ENCODE measurements at places on chromosomes 13 and 19. TPM values are rescaled to one million over a fixed set of nuclear protein-coding genes. Genes with fewer than 3 reads are reported as not detected.
A peak's percentile ranks its signal among the peaks of the same experiment; 100 is the strongest.

DNA sequence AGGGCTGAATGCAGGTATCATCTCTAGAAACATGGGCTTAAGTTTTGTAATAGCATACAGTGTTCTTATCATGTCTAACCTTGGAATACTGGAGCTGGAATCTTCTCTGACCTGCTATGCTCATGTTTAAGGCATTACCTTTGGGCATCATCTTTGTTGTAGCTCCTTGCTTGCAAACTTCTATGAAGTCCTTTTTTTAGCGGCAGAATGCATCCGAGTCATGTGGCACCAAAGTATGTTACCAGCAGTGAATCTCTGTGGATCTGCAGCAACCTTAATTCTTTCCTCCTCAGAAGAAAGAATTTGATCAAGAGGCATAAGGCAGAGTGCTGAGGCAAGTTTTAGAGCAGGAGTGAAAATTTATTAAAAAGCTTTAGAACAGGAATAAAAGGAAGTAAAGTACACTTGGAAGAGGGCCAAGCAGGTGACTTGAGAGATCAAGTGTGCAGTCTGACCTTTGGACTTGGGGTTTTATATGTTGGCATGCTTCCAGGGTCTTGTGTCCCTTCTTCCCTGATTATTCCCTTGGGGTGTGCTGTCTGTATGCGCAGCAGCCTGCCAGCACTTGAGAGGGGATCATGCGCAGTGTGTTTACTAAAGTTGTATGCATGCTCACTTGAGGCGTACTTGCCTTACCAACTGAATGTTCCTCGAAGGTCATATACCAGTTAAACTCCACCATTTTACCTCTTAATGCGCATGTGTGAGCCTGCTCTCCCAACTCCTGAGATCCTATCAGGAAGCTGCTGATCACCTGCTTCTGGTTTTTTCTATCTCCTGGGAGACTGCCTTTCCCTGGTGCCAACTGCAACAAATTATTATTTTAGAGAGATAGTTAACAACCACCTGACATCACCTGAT lies 115.5 kb downstream of the LACC1 start:
- no peak for DNase-seq

DNA sequence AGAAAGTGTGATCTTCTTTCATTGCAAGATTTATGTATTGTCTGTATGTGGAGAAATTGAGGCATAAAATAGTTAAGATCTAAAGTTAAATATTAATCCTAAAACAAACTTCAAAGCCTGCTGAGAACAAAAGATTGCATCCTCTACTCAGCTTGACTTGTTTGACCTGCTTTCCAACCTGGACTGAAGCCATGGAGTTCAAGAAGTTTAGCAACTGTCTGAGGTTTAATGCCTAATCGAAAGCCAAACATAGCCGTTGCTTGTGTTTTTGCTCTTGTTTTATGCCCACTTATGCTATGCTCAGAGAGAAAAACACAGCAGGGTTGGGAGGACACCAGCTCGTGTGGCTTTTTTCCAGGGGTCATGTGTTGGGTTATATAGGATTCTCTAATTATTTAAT lies 135.6 kb downstream of the NUFIP1 start:
- DNase-seq = no peak

The TLE2 gene
- 14.9 TPM for total RNA-seq

- DNase-seq = no peak
Measured at GRCh38 chr19:22935151-22935550, 67.8 kb downstream of the ZNF728 start.

The NCCRP1 gene
- total RNA-seq = not detected

- DNase-seq = no peak
Measured at GRCh38 chr13:53001444-53002225, 27.0 kb upstream of the OLFM4 start.

DNA sequence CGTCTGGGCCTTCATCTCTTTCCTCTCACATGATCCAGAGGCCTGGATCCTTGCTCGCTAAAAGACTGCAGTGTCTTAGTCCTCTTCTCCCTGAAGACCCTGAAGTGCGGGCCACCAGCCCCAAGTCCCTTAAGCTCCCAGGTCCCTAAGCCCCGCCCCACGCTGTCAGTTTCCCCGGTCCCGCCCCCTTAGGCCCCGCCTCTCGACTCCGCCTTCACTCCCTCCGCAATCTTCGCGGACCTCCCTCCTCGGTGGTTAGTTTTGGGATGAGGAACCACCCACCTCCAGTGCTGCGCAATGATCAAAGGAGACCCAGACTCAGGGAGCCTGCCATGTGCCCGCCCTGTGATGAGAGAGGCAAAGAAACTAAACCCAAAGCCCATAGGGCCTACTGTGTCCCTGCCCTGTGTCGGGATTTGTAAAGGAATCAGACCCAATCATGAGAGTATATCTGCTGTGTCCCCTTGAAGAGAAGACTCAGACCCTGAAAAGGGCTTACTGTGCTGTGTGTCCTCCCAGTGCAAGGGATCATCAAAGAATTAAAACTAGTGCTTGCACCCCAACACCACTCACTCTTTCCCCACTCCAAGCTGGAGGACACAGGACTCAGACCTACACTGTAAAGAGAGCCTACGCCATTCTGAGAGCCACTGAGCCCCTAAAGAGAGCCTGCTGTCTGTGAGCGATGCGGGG lies 3.0 kb upstream of the COX6B1 start:
- DNase-seq = no peak

GRCh38 chr13:104872153-104872552 lies 1663.3 kb downstream of the EFNB2 start:
- DNase-seq = no peak

The CYP4F22 gene
- not detected for total RNA-seq

DNA sequence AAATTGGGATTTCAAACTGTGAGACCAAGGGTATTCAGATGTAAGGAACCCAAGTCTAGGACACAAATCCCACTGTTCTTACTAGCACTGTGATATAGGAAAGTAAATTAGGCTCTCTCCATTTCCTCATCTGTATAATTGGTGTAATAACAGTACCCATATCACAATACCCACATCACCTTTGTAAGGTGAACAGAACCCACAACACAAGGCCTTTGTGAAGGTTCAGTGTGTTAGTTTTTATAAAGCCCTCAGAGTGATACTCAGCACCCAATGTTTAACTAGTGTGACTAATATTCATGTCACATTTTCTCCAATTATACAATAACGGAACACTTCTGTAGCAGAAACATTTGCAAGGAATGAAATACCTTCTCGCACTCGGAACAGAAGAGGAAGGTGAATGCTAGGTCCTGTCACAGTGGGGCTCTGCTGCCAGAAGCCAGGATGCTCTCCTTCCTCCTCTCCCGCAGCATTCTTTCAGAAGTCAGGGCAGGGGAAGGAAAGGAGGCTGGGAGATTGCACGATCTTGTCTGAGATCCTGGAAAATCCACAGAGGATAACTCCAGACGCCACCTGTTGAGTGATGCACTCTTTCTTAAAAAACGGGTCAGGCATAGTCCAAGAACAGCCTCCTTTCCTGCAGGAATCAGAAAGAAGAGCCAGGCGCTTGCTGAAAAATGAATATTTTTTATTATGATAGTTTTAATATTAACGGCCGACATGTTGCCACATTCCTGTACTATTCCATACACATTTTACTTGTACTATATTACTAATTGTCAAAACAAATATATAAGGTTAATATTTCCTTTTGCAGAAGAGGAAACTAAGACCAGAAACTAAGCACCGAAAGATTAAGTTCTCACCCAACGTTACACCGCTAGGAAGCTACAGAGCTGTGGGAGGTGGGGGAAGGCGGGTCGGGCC lies 762 bp downstream of the ZNF45 start:
- DNase-seq = no peak

The CLEC17A gene
- total RNA-seq = not detected

- no peak for DNase-seq
Measured at GRCh38 chr19:47762615-47763308, 15.7 kb upstream of the SELENOW start.

The SLC27A5 gene
- total RNA-seq = 8.8 TPM

DNA sequence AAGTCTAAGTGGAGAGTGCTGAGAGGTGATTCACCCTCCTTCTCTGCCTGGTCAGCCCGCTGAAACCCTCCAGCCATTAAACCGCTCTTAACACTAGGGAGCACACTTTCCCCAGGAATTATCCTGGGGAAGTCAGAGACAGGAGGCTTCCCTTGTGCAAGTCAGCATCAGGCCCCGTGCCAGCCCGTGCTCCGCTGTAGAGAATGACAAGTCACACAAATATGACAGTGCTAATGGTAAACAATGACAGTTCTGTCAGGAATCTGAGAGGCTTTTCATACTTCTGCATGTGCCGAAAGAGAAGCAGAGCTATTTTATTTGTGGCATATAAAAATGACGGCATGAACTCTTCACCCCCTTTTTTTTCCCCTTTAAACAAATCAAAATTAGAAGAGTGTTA lies 816.9 kb upstream of the SLC10A2 start:
- DNase-seq = peak; percentile 92

The SLC25A41 gene
- total RNA-seq = 0.27 TPM

GRCh38 chr19:42269478-42270345 lies 660 bp downstream of the CIC start:
- no peak for DNase-seq

DNA sequence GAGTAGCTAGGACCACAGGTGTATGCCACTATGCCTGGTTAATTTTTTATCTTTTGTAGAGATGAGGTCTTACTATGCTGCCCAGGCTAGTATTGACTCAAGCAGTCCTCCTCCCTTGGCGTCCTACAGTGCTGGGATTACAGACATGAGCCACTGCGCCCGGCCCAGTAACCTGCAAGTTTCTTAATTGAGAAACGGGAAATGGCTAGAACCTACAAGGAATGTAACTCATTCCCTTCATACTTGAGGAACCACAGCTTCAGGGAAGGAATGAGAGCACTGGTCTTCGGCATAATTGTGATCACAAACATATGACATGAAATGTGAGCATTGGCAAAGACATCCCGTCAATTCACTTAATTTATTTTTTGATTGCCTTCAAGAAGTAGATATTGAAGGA lies 157.0 kb downstream of the KLF5 start:
- DNase-seq = no peak

GRCh38 chr19:10651851-10652250 lies 2.3 kb upstream of the ILF3 start:
- no peak for DNase-seq
